RWPE2 (cell line): ENCODE measurements at places on chromosomes 6 and 20.

DNA sequence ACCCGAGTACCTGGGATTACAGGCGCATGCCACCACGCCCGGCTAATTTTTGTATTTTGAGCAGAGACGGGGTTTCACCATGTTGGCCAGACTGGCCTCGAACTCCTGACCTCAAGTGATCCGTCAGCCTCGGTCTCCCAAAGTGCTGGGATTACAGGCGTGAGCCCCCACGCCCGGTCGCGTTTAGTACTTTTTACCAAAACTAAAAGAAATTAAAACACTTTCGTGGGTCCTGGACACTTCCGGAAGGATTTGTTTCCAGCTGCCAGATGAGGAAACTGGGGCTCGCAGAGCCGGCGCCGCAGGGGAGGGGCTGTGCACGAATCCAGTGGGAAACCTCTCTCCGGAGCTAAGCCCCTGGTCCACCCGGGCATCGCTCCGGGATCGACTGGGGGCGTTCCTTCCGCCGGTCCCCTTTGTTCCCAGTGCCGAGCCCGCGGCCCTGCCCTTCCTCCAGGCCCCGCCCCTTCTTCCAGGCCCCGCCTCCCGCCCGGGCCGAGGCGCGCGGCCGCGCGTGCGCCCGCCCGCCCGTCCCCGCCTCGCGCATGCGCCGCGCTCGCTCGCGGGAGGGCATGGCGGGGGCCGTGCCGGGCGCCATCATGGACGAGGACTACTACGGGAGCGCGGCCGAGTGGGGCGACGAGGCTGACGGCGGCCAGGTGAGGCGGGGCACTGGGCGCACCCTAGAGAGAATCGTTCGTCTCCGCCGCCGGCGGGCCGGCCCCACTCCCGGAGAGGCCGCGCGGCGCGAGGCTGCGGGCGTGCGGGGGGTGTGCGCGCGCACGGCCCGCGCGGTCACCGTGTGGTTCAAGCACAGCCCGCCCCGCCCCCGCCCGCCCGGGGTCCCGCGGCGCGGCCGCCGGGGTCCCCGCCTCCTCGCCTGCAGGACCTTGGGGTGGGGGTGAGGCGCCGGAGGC lies at the start of gene NELFCD:
TSS of gene NELFCD (plus strand) at position 546 of the 917 bp plus-strand sequence. CDS start at position 600, 54 bp downstream.
- DNase-seq, result peak; percentile 92

DNA sequence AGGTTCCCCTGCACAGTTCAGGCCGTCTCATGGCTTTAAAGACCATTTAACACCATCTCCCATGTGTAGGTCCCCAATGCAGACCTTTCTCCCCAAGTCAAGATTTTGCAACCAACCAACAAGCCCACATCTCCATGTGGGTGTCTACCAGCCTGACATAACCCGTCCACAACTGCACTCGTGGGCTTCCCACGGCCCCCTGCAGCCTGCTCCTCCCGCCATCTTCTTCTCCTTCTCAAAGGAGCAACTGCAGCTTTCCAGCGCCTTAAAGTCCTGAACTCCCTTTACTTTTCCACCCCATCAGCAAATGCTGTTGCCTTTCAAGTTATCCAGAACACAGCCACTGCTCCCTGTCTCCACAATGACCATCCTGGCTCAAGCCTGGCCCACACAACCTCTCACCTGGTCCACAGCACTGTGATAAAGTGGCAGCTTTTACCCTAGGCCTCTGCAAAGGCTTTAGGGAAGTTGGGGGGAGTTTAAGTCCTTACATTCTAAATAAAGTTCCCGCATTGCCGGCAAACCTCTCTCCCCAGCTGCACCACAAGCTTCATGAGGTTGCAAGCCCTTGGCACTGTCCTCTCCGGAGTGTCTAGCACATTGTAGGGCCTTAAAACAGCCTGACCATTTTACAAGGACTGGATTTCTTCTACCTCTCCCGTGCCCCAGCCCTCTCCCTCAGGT lies 140.5 kb downstream of the PREX1 start:
- DNase-seq, result no peak

DNA sequence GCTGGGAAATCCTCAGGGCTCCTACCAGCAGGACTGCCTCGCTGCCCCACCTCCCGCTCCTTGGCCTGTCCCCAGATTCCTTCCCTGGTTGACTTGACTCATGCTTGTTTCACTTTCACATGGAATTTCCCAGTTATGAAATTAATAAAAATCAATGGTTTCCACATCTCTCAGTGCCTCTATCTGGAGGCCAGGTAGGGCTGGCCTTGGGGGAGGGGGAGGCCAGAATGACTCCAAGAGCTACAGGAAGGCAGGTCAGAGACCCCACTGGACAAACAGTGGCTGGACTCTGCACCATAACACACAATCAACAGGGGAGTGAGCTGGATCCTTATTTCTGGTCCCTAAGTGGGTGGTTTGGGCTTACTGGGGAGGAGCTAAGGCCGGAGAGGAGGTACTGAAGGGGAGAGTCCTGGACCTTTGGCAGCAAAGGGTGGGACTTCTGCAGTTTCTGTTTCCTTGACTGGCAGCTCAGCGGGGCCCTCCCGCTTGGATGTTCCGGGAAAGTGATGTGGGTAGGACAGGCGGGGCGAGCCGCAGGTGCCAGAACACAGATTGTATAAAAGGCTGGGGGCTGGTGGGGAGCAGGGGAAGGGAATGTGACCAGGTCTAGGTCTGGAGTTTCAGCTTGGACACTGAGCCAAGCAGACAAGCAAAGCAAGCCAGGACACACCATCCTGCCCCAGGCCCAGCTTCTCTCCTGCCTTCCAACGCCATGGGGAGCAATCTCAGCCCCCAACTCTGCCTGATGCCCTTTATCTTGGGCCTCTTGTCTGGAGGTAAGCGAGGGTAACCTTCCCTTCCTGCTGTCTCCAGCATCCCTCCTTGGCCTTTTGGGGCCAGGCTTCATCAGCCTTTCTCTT lies at the start of gene CFB:
TSS of gene CFB (plus strand) at position 589 of the 863 bp plus-strand sequence. CDS start at position 716, 127 bp downstream.
- DNase-seq, result no peak

- DNase-seq, result no peak
Observed at GRCh38 chr20:20664795-20665589, 47.5 kb downstream of the RALGAPA2 start.

GRCh38 chr6:113629256-113629655 lies 227.9 kb upstream of the MARCKS start:
- no peak for DNase-seq

DNA sequence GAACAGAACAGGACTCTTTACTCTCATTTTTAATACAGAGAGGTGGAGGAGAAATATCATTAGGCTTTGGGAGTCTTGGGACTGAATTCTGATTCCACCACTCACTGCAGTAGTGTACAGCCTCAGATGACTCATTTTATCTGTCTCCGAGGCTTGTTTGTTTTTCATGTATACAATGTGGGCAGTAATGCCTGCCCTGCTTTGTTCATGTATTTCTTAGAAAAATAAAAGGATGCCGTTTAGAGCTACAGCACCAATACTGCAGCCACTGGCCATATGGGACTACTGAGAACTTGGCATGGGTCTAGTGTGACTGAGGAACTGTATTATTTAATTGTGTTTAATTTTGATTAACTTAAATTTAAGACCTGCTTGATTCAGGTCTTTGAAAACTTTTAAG lies 41.2 kb upstream of the JAG1 start:
- no peak for DNase-seq

- no peak for DNase-seq
Observed at GRCh38 chr6:157911278-157911677, 70.4 kb upstream of the SYNJ2 start.

- DNase-seq, result no peak
Observed at GRCh38 chr6:54624216-54624615, 222.4 kb upstream of the FAM83B start.

DNA sequence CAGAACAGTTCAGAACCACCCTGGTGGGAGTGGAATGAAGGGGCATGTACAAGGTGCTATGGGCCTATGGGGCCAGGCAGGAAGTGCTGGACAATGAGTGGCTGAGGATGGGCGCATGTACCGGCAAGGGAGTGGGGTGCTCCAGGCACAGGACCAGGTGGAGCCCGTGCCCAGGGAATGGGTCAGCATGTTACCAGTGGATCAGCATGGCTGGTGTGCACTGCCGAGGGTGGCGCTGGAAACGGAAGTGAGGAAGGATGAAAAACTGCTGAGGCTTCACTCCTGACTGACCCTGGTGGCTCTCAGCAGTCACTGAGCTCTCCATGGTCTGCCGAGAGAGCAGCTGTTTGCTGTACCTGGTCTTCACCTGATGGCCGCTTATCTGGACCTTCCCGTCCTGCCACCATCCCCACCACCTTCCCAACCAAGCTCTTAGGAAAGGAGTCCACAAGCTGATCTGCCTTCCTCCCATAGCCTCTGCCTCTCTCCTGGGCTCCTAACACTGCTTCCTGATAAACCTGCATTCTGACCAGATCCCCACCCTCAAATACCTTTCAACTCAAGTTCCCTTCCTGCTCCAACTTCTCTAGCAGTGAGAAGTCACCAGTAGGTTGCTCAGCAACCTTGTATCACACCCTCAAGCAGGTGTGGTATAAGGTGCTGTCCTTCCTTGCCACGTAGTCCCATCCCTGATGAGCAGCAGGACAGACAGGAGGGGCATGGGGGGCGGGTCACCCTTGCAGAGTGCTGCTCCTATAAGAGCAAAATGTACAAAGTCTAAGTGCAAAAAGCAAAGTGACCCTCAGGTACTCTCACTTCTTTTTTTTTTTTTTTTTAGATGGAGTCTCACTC lies 7.1 kb downstream of the UQCC2 start:
- no peak for DNase-seq

GRCh38 chr6:150566486-150566885 lies 33.2 kb upstream of the PLEKHG1 start:
- DNase-seq, result no peak

DNA sequence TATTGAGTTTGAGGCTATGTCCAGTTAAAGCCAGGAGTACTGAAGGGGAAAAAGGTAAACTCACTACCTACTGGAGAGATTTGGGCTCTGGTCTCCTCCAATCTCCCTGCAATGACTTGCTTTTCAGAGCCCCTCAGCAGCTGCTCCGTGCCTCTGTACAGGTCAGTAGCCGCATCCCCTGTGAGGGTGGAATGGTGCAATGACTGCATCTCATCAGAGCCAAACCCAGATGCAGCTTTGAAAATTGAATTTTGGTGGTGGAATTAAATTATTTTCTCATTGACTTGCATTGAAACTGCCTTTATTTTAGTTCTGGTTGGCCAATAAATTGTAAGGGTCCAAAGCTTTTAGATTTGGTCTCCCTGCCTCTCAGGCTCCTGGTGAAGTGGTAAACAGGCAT lies 166.7 kb downstream of the DLL1 start:
- no peak for DNase-seq

GRCh38 chr6:12228447-12229146 lies 61.6 kb upstream of the EDN1 start:
- no peak for DNase-seq

DNA sequence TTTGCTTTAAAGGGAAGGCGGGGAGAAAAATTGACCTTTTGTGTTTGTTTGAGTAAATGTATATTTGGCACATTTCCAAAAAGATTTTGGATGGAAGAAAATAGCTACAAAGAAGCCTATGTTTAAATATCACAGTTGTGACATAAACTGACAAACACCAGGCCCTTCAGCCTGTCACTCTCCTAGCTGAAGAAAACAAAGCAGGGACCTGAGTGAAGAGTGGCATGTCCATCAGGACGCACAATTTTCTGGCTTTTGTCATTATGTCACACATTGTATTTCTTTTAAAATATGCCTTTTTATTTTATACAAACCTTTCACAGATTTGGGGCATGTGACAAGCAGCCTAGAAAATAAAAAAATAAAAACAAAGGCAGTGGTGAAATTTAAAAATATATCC lies 241.2 kb downstream of the OGFRL1 start:
- DNase-seq, result no peak

- DNase-seq, result no peak
Observed at GRCh38 chr6:154682633-154683125, 50.5 kb upstream of the SCAF8 start.

- DNase-seq, result no peak
Observed at GRCh38 chr6:46377209-46377608, 114.0 kb downstream of the RCAN2 start.

GRCh38 chr20:10350188-10350842 lies 83.7 kb downstream of the MKKS start:
- DNase-seq, result no peak

DNA sequence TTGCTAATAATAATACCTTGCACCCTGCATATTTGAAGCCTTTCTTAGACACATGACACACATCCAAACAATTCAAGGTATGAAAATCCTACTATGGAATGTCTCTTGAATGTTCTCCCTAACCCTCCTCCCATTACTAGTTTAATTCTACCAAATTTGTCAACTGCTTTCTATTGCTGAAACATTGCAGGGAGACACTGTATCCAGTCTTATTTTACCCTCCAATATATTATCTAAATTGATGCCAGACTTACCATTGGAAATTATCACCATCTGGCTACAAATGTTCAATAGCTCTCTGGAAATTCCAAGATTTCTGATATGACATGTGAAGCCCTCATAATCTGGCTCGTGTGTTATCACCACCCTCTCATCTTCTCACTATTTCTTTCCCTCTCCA lies 1027.3 kb upstream of the CITED2 start:
- DNase-seq, result no peak

- no peak for DNase-seq
Observed at GRCh38 chr6:139627091-139627490, 252.6 kb upstream of the CITED2 start.

DNA sequence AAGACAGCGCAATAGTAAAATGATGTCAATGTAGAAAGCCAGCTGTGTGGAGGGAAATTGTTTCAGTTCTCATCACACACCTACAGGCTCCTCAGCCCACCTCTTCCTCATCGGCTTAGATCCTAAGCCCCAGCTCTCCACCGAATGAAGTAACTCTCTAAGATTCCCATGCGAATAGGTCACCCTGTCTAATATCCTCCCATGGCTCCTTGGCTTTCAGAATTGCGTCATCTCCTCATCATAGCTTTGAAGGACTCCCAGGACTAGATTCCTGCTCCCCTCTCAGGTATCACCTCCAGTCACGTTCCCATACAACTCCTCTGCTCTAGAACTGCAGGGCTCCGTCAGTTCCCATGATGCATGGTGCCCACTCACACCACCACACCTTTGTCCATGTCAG lies 16.2 kb upstream of the SLC22A16 start:
- DNase-seq, result no peak

DNA sequence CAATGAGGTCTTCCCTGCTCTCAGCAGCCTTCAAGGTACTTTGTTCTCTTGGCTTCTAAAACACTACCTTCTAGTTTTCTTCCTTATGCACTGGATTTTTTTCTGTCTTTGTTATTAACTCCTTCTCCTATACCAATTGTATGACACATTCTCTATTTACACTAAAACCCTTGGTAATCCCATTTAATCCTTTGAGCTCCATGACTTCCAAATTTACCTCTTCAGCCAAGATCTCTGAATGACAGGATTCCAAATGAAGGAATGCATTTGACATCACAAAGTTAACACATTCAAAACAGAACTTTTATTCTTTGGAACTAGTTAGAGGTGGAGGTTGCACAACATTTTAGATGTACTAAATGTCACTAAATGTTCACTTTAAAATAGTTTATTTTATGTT lies 86.6 kb upstream of the SAMD5 start:
- no peak for DNase-seq

- no peak for DNase-seq
Observed at GRCh38 chr20:47454298-47455132, 47.2 kb upstream of the NCOA3 start.
